ENCODE measurements at places on chromosomes 12 and 14. TPM values are rescaled to one million over a fixed set of nuclear protein-coding genes. Genes with fewer than 3 reads are reported as not detected.

RTL1 gene
- total RNA-seq: 0.33 TPM

CHGA gene
- 0.91 TPM for total RNA-seq

ISM2 gene
- total RNA-seq: 0.43 TPM

GPR65 gene
- not detected for total RNA-seq

HOXC9 gene
- total RNA-seq: 7.6 TPM

NRL gene
- 1.0 TPM for total RNA-seq

DBX2 gene
- total RNA-seq: not detected

Measured in A549 treated with DMSO at 1 μM for 4 hours (cell line).